ENCODE measurements at places on chromosomes 5 and 9.

- no peak for DNase-seq
Observed at GRCh38 chr9:103407260-103407659, 412.1 kb downstream of the CYLC2 start.

DNA sequence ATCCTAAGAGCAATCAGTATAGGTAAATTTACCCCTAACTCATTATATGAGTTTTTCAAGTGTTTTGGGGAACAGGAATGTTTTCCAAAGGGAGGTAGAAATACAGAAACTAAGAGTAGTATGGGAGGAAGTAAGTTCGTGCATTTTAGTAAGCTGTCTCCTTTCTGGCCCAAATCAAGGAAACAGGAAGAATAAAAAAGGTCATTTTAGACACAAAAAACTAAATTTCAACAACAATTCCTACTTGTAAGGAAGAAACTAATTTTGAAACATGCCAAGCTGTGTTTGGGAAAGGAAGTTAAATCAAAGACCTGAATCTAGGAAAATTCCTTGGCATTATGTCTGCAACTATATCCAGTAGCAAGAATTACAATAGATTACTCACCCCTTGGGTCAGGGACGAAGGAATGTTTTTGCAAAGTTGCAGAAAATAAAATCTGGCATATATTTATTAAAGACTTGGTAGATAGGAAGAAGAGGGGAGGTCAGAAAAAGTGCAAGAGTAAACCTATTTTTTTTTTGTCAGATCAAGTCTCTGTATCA, 6.5 kb upstream of the RPS6 start:
- no peak for DNase-seq

GRCh38 chr5:117561531-117561930, 986.9 kb upstream of the SEMA6A start:
- no peak for DNase-seq

DNA sequence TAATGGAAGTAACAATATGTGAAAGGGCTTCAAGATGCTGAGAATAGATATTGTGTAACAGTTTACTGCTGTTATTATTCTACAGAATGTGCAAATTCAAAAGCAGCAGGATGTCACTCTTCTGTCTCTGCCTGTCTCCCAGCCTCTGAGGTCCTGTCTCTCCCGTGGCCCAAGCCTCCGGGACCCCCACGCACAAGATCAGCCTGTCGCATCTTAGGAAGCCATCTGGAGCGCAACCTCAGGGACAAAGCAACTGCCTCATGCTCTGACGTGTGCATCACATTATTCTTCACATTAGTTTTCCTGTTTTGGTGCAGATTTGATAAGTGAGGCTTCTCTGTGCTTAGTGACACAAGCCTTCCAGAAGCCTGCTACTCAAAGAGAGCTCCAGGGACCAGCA, 46.5 kb upstream of the C9orf72 start:
- DNase-seq: no peak

- DNase-seq: no peak
Observed at GRCh38 chr5:176633598-176633997, 3.1 kb downstream of the EIF4E1B start.

- no peak for DNase-seq
Observed at GRCh38 chr5:107147589-107147988, 523.1 kb downstream of the EFNA5 start.

GRCh38 chr5:140258016-140258415, 44.9 kb downstream of the PFDN1 start:
- DNase-seq: no peak

GRCh38 chr5:90759119-90759518, 200.5 kb downstream of the ADGRV1 start:
- no peak for DNase-seq

DNA sequence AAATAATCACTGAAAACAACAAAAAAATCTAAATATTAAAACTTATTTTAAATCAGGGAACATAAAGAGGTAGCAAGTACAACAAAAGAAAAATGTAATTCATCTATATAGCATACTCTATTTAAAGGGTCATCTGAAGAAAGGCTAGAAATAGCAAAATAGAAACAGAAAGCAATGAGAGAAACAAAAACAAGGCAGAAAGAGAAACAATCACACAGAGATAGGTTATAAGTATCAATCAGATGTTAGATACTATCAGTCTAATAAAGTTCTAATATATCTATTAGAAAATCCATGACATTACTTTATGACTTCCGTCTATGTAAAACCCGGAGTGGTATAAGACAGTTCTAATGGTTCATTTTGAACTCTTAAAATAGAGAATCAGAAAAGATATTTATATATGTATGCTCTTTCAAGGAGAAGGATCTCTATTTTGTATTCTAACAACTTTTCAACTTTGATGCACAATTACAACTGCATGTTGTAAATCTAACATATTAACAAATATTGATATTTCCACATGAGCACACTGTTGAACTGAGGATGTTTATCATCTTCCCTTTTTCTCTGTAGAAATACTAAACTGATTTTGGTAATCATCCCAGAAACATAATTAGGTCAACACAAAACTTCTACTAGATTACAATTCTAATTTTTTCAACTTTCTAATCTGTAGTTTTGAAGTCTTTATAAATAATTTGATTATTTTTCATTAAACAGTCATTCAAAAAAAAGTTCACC, 15.8 kb downstream of the RICTOR start:
- DNase-seq: no peak

DNA sequence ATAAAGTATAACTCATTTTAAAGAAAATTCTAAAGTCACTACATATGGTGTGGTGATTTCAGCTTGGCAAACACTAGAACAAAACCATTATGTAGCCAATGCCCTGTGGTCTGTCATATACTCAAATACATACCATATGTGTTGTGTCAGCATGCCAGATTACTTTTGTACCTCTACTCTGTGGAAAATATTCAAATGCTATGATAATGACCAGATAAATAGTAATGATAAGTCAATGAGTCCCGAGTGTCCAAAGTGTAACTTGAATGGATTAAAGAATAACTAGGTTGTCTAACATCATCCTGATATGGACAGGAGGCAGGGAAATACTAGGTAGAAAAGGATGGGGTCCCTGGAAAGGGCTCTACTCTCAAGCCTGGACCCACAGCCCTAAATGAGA, 58.0 kb upstream of the IL6ST start:
- no peak for DNase-seq

DNA sequence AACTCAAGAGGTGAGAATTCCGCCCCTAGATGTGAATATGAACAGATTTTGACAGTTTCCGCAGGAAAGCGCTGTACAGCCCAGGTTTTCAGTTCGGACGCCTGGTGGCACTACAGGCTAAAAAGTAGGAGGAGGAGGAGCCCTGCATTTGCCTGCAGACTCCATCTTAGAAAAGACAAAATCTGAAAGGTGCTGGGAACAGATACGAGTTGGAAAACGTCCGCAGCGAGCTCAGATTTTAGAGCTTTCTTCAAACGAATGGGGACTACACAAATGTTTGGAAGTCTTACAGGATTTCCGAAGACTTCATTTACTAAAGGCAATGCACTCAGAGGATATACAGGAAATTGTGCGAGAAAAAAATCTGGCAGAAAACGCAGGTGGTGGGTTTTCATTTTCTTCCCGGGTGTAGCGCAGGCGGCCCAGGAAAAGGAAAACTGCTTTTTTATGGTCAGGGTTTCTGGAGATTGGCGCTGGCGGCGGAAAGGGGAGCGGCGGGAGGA, 9.9 kb upstream of the PCDHB2 start:
- peak; percentile 21 for DNase-seq

DNA sequence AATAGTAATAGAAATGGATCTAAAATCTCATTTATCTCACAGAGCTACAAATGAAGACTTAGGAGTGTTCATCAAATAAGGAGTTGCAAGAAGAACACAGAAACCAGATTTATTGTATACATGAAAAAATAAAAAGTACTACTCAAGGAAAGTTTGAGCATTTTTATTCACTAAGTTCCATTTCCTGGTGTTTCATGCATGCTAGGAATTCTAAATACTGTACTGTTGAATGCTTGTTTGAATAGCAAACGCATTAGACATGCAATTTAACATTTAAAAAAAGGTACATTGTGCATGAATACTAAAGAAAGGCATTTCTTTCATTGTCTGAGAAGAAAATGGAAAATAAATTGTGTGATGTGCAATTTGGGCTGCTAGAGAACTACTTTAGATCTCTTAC, 52.1 kb downstream of the C6 start:
- DNase-seq: no peak

DNA sequence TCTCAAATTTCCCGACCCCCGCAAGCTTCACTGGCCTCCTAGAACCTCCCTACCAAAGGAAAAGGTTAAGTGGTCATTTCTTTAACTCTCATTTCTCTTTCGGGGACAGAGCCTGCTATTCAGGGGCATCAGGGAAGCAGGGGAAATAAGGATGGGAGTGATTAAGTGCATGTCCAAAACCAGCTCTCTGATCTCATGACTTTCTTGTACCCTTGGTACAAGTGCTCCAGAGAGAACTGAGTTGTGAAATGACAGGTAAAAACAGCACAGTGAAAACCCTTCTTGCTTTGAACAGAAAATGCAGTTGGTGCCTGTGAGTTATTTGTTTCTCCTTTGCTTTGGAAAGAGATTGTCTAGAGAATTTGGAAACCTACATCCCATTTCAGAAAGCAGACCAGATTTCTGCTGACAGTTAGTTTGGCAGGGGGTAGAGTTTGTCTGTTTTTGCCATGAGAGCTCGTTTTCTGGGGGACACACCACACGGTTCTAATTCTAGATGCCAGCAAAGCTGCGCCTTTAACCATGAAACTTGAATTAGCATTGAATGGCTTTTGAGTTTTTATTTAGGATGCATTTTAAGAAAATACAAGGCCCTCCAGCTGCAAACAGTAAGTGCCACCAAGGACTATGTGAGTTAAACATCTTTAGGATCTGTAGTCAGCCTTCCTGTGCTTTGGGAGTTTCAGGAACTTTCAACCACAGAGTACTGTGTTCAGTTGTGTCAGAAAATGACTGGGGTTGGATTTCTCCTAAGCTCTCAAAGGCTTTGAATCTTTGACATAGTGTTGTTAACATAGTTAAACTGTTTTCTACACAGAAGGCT, 161.7 kb upstream of the LHFPL2 start:
- no peak for DNase-seq

DNA sequence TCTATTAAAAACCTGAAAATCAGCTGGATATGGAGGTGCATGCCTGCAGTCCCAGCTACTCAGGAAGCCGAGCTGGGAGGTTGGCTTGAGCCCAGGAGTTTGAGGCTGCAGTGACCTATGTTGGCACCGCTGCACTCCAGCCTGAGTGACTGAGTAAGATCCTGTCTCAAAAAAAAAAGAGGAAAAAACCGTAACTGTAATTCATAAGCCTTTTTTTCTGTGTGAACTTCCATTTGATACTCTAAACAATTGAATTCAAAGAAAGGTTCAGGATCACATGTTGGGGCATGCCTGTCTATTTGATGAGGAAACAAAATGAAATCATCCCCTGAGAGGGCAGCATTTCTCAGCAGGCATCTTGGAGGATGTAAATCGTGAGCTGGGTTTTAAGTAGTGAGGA, 38.8 kb downstream of the ITGA2 start:
- no peak for DNase-seq

DNA sequence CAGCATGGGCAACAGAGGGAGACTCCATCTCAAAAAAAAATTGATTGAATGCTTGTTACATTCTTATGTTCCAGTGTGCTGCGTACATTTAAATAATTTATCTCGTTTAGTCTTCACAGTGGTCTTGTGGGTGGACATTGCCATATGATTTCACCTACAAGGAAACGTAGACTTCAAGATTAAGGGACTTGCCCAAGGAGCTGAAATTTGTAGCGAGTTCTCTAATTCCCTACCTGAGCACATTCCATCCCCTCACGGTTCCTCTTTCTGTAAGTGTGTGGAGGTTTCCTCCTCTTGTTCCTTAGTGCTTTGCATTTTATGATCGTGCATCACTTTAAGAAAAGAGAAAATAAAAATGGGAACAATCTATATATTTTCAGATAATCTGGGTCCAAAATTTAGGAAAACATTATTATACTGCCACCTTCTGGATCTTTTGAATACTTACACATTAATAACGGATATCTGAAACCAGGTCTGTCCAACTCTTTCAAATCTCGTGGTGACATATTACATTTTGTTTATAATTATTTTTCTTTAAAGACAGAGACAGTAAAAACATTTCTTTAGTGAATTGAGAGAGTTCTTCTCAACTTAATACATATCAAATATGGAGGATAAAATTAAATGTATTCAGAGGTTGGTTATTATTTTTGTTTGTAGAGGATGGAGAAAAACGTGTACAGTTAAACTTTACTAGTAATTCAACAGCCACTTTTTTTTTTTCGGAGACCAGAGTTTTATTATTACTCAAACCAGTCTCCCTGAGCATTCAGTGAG, 29.9 kb upstream of the C7 start:
- peak; percentile 16 for DNase-seq

DNA sequence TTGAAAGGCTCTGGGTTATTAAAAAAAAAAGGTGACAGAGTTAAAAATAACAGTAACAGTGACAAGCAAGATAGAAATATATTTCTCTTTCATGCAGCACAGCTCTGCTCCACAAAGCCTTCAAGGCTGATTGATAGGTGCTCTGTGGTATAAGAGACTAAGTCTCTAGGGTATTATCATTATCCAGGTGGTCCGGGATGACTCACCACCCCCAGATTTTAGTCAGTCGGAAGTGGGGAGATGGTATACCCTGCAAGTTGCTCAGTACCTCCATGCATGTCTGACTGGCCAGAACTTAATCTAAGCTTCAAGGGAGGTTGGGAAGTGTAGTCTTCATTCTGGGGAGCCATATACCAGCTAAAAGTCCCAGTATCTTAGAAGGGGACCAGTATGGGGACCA, 76.1 kb downstream of the SLC1A3 start:
- DNase-seq: no peak

DNA sequence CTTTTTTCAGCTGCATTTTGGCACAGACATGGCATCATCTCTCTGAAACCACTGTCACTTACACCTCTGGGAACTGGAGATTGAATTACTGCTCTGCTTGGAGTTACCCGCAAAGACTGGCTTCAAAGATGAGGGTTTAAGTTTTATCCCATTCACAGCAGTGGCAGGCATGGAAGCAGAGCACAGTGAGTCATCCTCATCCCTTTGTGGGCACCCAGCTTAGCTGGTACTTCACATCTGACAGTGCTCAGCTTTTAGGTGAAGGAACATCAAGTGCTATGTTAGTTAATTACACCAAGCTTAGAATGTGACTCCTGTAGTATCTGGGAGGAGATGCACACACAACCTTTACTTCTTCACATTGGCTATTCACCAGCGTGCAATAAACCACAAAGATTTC, 24.8 kb upstream of the ALDH1A1 start:
- DNase-seq: no peak

- no peak for DNase-seq
Observed at GRCh38 chr9:124384846-124385245, 30.4 kb downstream of the PSMB7 start.

DNA sequence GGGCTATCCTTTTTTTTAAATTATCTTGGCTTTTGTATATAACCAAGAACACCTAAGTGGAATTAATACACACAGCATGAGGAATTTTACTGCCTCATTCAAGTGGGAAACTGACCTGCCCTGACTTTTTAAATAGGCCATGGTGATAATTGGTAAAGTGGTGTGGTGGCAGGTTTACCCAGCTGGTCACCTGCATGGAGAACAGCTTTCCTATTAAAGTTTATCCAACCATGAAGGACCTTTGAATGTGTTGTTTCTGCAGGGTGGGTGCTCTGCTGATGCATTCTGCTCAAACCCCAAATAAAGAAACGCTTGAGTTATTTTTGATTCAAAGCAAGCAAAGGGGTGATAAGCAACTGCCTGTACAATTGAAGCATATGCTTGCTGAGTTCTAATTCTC, 261.0 kb upstream of the GRIN3A start:
- DNase-seq: no peak

All from retina (tissue), 1 donor.